GM12891 (cell line): ENCODE measurements at places on chromosomes 16 and 17.
A peak's percentile ranks its signal among the peaks of the same experiment; 100 is the strongest.

GRCh38 chr16:678858-679813 is 1.1 kb upstream of the STUB1 start:
- no peak for DNase-seq

DNA sequence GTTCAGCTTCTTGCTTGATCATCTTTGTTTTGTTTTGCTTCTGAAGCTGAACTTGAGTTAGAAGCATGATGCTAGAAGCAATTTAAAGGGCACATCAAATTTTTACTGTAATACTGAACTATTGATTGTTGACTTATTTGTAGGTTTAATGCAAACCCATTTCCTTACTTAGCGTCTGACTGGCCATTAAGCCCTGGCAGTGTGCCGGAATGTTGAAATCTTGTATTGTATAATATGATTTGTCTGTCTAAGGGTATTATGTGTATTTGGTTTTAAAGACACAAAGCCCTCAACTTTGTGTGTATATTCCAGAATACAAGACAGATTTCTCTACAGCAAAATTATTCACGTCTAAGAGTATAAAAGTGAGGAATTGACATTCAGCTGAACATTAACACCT is 39.7 kb downstream of the NUP93 start:
- no peak for DNase-seq

- DNase-seq = no peak
These were observed 888.1 kb downstream of the KCNJ2 start for GRCh38 chr17:71057448-71057847.

DNA sequence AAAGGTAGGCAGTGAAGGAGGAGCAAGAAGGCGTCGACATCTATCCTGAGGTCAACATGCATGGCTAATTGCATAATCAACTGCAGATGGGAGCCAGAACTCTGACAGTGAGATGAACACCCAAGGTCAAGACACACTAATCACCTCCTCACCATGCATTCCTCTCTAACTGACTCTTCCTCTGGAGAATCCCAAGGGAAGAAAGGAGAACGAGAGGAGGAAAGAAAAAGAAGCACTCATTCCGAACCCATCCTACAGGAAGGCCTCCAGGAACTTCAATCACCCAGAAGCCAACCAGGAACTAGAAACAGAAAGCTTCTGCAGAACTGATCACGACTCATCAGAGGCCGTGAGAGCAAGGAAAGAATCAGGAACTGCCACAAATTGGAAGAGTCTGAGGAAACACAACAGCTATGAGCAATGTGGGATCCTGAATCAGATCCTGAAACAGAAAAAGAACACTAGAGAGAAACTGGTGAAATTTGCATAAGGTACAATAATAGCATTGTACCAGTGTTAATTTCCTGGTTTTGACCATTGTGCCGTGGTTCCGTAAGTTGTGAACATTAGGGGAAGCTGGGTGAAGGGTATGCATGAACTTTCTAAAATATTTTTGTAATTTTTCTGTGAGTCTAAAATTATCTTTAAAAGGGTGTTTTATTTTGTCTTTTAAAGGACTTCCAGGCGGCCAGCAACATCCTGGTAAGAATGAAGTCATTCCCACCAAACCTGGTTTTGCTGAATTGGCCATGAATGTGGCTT is 10.0 kb upstream of the BEAN1 start:
- no peak for DNase-seq

DNA sequence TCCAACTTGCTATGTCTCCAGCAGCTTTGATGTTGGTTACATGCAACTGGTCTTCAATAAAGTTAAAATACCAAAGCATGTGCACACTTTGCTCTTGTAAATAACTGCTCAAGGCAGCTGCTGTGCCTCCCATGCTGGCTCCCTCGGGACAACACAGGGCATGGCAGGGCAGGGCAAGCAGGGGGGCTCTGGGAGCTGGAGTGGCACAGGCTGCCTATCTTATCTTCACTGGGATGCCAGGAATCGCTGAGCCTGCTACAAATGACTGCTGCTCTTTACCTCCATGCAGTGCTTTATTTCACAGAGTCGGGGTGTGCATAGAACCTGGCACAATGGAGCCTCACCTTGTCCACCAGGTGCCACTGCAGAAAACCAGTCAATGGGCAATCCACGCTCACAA is 21.8 kb downstream of the PEMT start:
- DNase-seq = no peak

DNA sequence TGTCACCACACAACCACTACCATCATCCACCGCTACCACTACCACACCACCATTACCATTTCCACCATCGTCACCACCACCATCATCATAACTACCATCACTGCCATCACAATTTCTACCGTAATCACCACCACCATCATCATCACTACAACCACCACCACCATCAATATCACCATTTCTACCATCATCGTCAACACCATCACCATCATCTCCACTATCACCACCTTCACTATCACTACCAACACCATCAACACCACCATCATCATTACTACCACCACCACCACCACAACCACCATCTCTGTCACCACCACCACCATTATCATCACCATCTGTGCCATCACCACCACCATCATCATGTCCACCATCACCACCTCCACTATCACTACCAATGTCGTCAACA is 524.5 kb upstream of the C16orf82 start:
- DNase-seq = no peak

DNA sequence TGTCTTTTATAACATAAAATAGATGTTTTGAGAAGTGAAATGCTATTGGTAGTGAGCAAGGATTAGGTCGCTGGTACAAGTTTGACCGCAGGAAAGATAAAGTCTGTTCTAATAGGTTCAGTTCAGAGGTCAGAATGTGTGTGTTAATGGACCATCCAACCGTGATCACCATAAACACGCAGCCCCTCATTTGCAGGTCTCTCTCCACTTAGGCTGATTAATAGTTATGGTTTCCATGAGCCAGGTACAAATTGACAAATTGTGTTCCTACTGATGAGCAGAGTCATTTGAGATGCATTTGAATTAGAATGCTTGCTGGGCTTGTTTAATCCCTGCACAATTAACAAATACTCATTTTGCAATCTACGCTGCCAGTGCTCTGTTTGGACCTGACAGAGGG is 318.1 kb upstream of the GOT2 start:
- no peak for DNase-seq

GRCh38 chr16:6081320-6081976 is 983.9 kb upstream of the EEF2KMT start:
- peak; percentile 16 for DNase-seq
